ENCODE measurements at places on chromosomes 1 and 21.

GRCh38 chr21:46368533-46369285 lies 44.8 kb downstream of the PCNT start:
- no peak for DNase-seq

DNA sequence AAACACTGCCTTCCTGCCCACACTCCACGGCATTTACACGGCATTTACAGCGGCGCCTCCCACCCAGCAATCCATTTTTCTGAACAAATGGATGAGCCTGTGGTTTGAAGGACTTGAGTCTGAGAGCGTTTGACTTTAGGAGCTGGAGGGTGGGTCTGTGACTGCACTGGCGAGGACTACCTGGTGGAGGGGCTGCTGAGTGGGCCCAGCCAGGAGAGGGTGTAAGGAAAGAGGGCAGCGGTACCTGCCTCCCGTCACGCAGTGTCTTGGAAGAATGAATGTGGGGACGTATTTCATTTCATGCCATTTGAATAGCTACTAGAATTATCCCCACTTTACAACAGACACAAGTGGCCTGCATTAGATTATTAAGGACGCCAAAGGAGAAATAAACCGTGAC lies 62.9 kb downstream of the B3GALT5 start:
- no peak for DNase-seq

DNA sequence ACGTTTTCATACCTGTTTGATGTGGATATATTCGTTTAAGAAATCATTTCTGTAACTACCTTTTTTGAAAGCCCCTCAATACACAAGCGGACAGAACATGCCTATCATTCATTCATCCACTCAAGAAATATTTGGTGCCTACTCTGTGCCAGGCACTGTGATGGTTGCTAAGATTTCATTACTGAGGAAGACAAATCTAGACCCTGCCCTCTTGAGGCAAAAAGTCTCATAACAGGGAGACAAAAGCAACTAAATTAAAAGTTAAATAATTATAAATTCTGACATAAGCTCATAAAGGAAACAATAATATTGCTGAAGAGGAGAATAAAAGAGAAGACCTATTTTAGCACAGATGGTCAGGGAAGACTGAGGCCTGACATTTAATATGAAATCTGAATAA lies 203.5 kb upstream of the ZNHIT6 start:
- no peak for DNase-seq

DNA sequence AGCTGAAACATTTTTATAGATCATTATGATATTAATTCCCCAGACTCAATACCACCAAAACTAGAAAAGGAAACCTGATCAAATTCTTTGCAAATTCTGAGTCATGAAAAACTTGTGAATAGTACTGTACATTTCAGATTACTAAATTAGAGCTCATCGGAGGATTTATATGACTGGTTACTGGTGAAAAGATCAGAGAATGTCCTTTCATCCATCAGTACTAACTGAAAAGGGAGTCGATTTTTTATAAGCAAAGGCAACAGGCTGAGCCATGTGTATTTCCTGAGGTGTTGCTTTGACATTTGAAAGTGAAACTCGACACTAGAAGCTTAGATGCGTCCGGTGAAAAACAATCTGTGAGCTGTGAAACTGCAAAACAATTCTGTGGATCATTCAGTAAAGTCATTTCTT lies 155.7 kb downstream of the TNFSF18 start:
- no peak for DNase-seq

DNA sequence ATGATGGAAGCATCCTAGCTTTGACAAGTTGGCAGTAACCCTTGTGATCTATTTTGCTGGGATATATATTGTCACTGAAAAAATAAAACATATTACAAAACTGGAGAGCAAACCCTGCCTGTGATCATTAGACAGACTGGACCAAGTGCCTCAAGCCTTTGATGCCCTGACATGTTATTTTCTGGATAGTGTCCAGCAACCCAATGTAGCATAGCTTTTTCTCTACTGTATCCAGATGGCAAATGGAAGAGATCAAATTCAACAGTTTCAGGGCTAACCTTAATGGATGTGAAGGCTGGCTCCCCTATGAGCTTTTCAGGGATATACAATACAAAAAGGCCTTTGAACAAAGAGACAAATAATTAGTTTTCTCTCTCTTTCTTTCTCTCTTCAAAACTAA lies 25.1 kb downstream of the WARS2 start:
- no peak for DNase-seq

GRCh38 chr1:107309962-107310361 lies 169.1 kb downstream of the NTNG1 start:
- no peak for DNase-seq

GRCh38 chr1:21878009-21878773 lies 58.9 kb downstream of the HSPG2 start:
- DNase-seq = no peak

GRCh38 chr1:226322986-226323385 lies 14.0 kb upstream of the LIN9 start:
- no peak for DNase-seq

GRCh38 chr1:172427191-172427590 lies 6.7 kb downstream of the C1orf105 start:
- no peak for DNase-seq

DNA sequence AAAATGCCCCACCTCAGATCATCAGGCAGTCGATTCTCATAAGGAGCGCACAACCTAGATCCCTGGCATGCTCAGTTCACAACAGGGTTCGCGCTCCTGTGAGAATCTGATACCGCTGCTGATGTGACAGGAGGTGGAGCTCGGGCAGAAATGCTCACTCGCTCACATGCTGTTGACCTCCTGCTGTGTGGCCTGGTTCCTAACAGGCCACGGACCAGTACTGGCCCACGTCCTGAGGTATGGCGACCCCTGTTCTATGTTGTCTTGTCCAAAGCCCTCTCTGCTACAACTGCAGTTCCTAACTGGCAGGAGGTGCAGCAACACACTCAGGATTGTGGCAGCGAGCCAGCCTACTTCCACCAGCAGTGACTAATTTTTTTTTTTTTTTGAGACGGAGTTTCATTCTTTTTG lies 70.6 kb downstream of the CLSTN1 start:
- no peak for DNase-seq

- DNase-seq = no peak
These were observed 5.5 kb upstream of the TOMM20 start for GRCh38 chr1:235134171-235134570.

GRCh38 chr1:181397845-181398244 lies 85.5 kb upstream of the CACNA1E start:
- DNase-seq = no peak

DNA sequence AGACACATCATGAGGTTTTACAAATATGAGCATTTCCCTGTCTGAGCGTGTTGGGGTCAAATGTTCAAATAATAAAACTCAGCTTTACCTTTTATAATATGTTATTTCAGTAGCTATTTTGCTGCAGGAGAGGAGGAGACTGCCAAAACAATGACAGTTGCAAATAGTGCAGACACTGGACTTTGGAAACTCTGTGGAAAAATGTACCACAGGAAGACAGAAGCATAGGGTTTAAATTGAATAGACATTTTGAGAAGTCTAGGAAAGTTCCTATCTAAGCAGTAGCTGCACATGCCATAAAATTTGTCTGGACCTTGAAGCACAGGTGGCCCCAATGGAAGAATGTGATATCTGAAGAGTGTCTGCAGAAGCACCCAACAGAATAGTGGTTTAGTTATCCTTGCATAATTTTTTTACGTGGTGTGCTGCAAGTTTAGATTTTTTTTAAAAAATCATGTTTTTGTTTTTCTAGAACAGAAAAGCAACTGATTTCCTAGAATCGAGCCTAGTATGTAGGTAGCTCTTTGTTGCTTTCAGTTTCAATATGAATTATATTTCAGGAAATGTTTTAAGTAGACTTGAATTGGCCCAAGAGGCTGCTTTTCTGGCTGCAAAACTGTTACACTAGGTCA lies 14.0 kb upstream of the GBP5 start:
- DNase-seq = no peak

DNA sequence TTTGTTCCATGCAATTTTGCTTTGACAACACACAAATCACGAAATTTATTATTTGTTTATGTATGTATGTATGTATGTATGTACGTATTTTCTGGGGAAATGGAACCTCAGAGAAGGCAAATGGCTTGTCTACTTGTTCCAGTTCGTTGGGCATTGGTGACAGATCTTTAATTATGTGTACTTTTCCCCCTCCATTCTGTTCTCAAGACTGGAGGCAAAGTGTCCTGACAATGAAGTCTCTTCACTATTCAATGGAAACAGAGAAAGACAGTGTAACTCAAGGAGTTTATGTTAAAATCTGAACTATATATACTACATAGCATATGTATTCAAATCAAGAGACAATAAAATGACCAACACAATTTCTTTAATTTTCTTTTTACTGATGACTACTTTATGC lies 245.7 kb upstream of the PTBP2 start:
- DNase-seq = no peak

DNA sequence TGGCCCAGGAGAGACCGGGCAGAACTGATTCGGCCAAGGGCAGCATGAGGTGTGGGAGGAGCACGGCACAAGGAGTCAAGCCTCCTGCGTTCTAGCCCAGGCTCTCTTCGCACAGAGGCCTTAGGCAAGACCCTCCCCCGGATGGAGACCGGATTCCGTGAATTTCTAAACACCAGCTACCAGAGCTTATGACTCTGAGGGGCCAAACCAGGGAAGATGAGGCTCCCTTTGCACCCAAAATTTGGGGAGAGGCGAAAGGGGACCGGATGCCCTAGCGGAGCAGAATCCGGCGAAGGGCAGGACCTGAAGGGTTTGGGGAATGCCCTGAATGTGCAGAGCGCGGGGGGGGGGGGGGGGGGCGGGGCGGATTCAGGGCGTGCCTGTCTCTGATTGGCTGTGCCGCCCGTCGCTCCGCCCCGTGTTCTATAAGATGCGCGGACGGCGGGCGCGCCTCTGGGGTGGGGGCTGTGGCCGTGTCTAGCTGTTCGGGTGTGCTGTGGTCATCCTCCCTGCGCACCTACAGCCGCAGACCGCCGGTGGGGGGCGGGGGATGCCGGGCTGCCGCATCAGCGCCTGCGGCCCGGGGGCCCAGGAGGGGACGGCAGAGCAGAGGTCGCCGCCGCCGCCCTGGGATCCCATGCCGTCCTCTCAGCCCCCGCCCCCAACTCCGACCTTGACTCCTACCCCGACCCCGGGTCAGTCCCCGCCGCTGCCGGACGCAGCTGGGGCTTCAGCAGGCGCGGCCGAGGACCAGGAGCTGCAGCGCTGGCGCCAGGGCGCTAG lies at the start of gene TRNP1:
Gene TRNP1 (plus strand): TSS at position 456 of the 783 bp plus-strand sequence. CDS start 95 bp downstream, at position 551.
- peak; percentile 67 for DNase-seq

DNA sequence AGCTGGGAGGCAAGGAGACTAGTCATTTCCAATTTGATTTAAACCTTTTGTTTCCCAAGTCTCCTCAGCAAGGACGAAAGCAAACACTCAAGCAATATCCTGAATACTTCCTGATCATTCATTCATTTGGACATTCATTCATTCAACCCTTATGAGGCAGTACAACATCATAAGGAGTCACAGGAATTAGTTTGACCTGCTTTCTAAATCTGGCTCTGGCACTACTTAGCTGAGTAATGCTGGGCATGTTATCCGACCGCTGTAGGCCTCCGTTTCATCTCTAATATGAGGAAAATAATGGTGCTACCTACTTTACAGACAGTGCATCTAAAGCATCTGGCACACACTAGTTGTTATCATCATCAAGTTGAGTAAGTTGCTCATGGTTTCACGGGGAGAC lies 11.7 kb downstream of the FAM78B start:
- no peak for DNase-seq

DNA sequence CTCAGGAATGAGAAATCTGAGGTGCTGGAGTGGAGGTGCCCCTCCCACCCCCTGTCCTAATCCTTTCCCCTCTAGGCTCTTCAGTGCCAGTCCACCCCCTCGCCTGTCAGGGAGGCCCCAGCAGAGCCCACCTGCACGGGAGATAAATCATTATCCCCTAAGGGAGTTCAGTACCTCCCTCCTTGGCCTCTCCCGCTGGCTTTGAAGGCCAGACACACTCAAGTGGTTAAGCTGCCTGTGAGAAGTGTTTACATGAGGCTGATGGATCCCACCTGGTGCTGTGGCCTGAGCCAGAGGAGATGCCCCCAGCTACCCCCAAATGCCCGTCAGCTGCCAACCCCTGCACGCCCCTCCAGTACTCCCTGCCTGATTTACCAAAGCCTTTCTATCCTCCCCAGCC lies 3.7 kb downstream of the RSPO1 start:
- DNase-seq = no peak

DNA sequence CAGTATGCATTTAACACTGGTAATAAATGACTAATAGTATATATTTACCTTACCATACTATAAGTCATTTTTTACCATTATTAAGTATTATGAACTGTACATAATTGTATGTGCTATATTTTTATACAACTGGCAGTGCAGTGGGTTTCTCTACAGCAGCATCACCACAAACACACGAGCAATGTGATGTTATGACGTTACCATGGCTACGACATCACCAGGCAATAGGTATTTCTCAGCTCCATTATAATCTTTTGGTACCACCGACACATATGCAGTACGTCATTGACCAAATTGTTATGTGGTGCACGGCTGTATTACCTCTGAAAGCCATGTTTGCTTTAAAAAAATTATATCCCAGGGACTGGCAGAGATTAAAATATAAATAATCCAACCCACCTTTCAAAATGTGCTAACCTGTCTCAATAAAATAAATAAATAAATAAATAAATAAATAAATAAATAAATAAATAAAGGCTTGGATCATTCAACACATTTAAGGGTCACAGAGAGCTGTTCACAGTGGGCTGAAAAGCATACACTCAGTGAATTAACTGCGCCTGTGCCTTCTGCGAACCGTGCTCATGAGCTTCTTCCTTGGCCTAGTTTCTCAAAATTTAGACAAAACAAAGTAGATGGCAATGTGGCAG lies 121.4 kb upstream of the SLC35F3 start:
- no peak for DNase-seq

DNA sequence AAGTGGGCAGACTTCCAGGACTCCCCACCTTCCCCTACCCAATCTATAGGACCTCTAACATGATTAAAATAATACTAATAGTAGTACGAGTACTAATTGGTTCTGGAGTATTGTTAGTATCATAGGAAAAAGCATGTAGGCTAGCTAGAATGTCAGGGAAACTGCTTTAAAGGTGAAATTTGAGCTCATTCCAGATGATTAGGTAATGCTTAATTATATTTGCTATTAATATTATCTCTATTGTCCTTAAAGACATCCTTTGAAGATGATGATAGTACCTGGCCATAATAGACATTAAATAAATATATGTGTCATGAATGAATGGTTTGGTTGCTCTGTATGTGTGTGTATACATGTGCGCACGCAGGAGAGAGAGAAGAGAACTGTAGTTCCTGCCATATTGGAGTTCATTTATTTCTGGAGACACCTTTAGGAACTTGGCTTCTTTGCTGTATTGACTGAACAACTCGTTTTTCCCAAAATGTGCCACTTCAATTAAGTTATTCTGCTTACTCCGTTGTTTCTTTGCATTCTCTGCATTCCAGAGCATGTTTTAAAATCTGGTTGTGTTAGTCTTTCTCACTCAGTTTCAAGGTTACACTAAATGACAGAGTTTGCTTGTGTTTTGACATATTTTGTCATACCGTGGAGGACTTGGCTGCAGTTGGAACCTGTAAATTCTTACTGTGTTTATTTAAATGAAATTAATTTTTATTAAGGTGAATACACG lies 117.1 kb downstream of the OSBPL9 start:
- no peak for DNase-seq

- DNase-seq = no peak
These were observed 57.3 kb downstream of the SLC37A1 start for GRCh38 chr21:42570841-42571387.
